Stimulated activated CD8-positive, alpha-beta memory T cell treated with anti-CD3 and anti-CD28 coated beads, Interleukin-2, amount 100 ng/mL, for 48 hours (primary cell): ENCODE measurements at places on chromosomes 3 and 15.

DNA sequence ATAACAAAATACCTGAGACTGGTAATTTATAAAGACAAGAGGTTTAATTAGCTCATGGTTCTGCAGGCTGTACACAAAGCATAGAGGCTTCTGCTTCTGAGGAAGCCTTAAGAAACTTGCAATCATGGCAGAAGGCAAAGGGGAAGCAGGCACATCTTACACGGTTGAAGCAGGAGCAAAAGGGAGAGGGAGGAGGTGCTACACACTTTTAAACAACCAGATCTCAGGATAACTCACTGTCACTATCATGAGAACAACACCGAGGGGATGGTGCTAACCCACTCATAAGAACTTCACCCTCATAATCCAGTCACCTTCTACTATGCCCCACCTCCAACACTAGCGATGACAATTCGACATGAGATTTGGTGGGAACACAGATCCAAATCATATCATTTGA is 54.4 kb downstream of the ATP8B4 start:
- no peak for DNase-seq

- DNase-seq: no peak
Measured at GRCh38 chr15:89566621-89567294, 8.5 kb upstream of the TICRR start.

DNA sequence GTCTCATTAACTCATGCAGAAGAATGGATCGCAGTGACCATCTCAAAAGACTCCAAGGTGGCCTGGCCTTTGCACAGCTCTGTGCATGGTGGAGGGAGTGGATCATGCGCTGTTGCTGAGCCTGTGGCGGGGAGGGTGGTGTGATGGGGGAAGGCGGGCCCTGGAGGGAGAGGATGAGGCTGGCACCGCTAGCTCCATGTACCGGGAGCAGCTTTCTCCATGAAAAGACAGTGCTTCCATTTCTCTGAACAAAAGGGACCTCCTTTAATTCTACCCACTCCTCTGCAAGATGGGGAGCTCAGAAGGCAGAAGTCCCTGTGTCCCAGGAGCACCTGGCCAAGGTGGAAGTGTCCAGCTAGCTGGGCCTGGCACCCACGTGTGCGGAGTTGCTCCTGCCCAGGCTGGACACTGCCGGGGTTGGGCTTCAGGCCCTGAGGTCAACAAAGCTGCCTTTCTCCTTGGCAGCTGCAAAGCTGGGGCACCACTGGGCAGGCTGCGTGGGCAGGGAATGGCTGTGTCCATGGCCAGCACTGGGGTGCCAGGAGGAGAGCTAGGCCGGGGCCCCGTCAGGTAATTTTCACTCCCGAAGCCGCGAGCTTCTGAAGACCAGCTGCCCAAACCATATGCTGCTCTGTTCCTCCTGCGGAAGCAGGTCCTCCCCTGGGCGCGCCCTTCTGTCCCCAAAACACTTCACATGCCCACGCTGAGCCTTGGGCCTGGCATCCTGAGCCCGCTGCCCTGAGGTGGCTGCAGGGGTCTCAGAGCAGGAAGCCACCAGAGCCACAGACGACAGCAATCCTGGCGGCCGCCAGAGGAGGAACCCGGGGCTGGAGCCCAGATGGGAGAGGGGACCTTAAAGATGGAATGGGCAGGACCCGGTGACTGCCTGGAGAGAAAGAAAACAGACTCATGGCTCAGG is 6.4 kb downstream of the MAP6D1 start:
- no peak for DNase-seq

DNA sequence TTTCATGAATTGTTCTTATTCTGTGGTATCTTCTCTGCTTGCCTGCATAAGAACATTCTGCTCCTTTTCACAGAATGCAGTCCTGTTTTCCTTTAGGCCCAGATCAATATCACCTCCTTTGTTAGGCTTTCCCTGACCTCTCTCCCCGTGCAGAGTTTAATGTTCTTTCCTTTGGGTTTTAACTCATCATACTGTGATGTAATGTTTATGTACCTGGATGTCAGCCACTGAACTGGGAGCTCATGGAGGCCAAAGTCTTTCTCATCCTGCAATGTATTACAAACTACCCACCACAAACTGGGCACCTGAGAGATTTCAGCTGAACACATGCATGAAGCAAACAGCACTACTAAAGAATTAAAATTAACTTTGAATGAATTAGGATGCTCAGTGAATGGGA is 192.8 kb upstream of the RORA start:
- DNase-seq: no peak

DNA sequence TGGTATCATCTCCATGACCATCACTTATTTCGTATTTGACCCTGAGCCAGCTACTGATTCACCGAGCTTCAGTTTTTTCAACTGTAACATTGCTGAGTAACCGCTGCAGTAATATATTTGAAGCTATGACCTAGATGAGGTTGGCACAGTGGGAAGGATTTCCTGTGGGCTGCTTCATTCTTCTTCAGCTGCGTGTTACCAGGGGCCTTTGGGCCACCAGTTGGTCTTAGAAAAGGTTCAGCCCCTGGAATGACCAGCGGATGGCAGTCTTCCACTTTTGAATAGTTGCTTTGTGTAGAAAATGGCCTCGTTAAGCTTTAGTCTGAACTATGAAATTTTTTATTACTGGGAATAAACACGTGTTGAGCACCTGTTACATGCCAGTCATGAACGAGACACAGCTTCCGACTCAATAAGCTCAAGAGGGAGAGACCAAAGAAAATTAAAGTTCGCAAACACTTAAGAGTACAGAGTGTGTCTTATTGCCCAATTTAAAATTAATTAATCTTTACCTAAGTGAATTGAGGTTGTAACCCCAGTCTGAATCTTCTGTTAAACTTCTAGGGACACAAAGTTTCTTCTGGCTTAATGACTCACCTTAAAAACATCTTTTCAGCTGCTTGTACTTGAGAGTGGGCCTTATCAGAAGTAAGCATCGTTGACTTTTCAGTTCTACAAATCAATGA is 57.6 kb upstream of the NR2E3 start:
- no peak for DNase-seq

GRCh38 chr3:138332472-138333073 is 2.9 kb upstream of the NME9 start:
- DNase-seq: no peak
